CD4-positive, alpha-beta T cell treated with Interferon alpha-2 for 1 hour (primary cell): ENCODE measurements at places on chromosomes 16 and 17.

- no peak for DNase-seq
Measured at GRCh38 chr17:9763643-9764042, 27.7 kb downstream of the DHRS7C start.

- no peak for DNase-seq
Measured at GRCh38 chr16:75502916-75503605, 7.8 kb upstream of the CHST6 start.

- DNase-seq = no peak
Measured at GRCh38 chr16:83781-84615, 6.0 kb downstream of the MPG start.

GRCh38 chr17:2418572-2418971 lies 17.7 kb upstream of the MNT start:
- no peak for DNase-seq

- DNase-seq = no peak
Measured at GRCh38 chr16:84286578-84287240, 8.0 kb upstream of the WFDC1 start.

GRCh38 chr16:9345880-9346279 lies 254.4 kb downstream of the HAPSTR1 start:
- no peak for DNase-seq

- DNase-seq = no peak
Measured at GRCh38 chr16:77408607-77409006, 26.2 kb downstream of the ADAMTS18 start.

DNA sequence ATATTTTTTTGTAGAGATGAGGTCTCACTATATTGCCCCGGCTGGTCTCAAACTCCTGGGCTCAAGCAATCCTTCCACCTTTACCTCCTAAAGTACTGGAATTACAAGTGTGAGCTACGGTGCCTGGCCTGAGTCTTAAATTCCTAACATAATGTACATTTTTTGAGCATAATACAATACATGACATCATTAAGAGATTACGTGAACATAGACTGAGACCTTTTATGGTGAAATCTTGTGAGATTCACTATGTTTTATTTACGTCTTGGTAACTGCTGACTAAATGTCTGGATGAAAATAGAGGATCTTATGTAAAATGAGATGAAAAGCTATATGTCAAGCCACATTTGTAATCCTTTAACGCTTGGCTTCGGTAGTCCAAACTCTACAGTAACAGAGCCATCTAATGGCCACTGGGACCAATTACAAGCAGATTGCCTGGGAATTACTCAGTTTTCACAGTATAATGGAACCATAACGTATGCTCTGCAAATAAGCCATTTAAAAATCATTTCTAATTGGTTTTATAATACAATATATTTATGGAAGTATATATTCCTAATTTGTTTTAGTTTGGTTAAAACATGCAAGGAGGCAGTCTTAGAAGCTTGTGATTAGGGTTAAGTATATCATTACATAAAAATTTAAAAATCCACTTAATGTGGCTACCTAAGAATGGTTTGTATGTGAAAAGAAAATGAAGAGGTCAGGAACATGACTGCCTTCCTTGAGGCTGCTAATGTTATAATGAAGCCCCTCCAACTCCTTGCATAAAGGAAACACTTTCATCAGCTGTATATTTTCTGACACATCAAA lies 8.1 kb upstream of the EFCAB13 start:
- peak; percentile 72 for DNase-seq

- DNase-seq = peak; percentile 74
Measured at GRCh38 chr17:7351665-7352502, at the start of gene KCTD11. TSS of gene KCTD11 (plus strand) at chr17:7352162.

DNA sequence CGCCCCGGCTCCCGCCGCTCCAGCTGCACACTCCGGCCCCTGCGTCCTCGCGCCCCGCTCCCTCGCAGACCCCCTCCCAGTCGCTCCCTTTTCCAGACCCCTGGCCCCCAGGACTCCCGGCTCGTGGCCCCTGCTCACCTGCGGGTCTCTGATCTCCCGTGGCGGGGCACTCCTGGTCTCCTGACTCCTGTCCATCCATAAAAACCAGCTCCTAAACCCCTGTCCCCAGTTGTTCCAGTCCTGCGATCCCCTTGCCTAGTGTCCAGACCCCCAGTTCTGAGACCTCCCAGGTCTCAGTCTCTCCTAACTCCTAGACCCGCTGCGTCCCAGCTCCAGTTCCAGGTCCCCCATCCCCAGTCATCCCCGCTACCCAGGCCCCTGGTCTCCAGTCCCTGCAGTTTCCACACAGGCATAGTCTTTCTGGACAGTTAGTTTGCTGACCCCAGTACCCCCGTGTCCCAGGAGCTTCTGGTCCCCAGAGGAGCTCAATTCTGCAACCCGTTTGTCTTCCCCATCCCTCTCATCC lies 379 bp downstream of the SNX29 start:
- DNase-seq = no peak

DNA sequence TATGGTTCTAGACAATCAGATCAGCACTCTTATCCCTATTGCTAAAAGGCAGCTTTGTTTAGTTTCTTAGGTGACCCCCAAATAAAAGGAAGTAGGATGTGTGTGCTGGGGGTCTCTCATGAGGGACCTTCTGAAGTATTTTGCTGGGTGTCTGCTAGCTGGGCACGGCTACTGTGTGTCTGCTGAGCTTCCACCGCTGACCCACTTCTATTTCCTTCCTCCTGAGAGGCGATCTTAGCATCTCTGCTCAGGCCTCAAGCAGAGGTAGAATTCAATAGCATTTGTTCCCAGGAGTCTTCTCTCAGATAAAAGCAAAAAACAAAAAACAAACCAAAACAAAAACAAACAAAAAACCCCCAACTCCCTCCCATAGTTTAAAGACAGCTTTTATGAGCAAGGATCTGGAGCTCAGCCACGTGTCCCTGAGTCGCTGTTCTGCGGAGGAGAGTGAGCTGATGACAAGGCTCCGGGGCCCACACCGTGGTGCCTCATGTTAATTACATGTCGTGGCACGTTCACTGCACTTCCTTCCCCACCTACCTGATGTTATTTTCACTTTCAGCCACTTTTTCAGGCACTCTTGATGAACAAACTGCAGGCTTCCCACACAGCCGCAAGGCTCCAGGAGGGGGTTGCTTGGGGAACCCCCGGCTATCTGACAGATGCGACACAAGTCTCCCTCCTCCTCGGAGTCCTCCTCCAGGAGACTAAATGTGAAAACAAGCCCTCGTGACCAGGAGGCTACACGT lies 83.5 kb downstream of the MARCHF10 start:
- DNase-seq = peak; percentile 69

- no peak for DNase-seq
Measured at GRCh38 chr16:80519189-80519588, 21.6 kb upstream of the DYNLRB2 start.

- peak; percentile 62 for DNase-seq
Measured at GRCh38 chr17:8126491-8127066, 2.7 kb upstream of the HES7 start.

GRCh38 chr17:42698736-42699414 lies 16.5 kb downstream of the CNTNAP1 start:
- no peak for DNase-seq

- DNase-seq = peak; percentile 89
Measured at GRCh38 chr17:59753522-59754467, 46.3 kb downstream of the VMP1 start.

DNA sequence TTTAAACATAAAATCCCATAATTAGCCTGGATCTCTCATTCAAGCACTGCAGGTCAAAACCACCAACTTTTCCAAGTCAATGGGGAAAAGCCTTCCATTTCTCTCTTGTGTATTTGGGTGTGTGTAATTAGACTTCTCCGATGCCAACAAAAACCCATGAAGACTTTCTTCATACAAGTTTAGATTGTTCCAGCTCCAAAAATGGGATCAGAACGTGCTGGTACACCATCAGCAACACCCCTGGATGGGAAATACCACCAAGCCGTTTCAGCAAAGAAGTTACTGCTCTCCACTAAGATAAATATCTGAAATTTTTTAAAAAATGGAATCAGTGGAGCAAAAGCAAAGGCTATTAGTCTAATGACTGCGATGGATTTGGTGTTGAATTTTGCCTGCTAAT lies 837.3 kb upstream of the SOX9 start:
- no peak for DNase-seq

GRCh38 chr16:1366712-1367299 lies 15.1 kb downstream of the GNPTG start:
- no peak for DNase-seq

DNA sequence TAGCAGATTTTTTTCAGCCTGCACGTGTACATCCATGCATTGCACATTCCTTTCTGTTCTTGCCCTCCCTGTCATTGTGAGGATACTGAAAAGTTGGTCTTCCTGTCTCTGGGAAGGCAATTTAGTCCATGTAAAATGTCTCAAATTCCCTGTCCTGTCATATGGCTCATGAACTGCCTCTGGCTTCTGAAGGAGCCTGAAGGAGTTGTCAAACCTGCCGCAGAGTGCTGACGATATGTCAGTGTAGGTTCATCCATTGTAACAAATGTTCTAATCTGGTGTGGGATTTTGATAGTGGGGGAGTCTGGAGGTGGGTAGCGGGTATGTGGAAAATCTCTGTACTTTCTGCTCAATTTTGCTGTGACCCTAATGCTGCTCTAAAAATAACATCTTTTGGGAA lies 59.6 kb downstream of the YPEL2 start:
- no peak for DNase-seq

GRCh38 chr16:370979-371514 lies 709 bp upstream of the MRPL28 start:
- no peak for DNase-seq

- no peak for DNase-seq
Measured at GRCh38 chr16:13956635-13957196, 36.8 kb downstream of the ERCC4 start.

DNA sequence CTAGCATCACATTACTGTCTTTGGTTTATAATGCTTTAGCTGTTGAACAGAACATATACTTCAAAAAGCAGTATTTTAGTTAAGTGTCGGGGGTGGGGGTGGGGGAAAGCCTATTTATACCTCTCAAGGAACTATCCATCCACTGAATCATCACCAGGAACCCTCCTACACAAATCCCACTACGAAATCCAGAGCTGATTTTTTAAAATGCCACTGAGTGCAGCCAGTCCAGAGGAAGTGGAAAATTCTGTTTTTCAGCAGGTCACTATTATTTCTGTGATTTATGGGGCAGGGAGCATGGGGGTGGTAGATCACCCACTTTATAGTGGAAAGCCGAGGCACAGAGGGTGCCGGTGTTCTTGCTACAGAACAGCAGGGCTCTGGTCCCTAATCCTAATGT lies 284.1 kb downstream of the SOX9 start:
- no peak for DNase-seq

- no peak for DNase-seq
Measured at GRCh38 chr17:66425756-66426396, 123.5 kb downstream of the PRKCA start.

DNA sequence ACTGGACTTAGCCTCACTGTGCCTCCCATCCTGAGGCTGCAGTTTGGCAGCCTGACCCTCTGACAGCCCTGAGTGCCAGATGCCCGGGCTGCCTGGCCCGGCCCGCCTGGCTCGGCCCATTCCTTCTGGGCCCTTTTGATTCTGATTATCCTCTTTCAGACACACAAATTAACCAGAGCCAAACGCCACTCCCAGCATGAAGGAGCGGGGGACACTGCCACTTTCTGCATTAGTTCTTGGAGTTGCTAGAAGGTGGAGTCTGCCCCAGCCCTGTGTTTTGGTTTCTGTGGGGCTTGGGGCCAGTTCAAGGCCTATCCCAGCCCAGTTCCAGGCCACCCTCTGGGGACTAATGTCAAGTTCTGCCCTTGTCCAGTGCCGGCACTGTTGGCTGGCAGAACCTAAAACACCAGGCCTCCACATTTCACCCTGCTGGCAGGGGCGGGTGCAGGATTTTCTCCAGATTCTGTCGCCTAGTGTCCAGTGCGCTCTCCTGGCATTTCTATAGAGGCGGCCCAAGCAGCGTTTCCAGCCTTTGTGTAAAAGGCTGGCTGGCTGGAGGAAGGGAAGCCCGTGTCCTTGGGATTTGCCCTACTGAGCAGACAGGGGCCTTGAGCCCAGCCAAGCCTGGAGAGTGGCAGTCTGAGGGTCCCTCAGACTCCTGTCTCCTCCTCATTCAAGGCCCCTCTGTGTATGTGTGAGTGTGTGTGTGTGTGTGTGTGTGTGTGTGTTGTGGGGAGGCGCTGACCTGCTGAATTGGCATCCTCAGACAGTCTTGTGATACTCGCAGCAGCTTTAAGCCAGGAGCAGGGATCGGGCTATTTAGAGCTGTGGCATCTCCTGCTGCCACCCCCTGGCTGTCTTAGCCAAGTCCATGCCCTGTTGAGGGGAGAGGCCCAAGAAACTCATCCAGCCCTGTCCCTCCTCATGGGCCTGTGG lies 21.4 kb downstream of the PLCD3 start:
- DNase-seq = no peak

GRCh38 chr16:17414421-17414820 lies 56.3 kb downstream of the XYLT1 start:
- DNase-seq = peak; percentile 32

DNA sequence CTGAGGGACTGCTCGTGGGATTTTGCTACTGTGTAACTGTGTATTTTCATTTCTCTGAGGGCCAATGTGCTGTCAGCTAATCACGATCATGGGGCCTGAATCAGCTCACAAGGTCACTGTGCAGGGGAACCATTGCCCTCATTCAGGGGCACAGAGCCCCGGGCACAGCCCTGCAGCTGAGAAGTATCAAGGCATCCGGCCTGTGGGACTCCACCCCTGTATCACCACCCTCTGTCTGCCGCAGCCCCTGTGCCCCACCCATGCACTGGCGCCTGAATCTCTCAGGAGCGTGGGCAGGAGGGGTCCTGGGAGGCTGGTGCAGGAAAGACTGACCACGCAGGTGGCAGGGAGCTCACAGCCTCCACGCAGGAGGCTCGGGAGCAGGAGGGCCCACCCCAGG lies 43.4 kb upstream of the RASD1 start:
- DNase-seq = no peak

- DNase-seq = no peak
Measured at GRCh38 chr17:83127431-83128160, 48.2 kb downstream of the METRNL start.
